Left colon (tissue), 2 donors: ENCODE measurements at places on chromosomes 11 and 22. TPM values are rescaled to one million over a fixed set of nuclear protein-coding genes. Genes with fewer than 3 reads are reported as not detected.

- no peak for DNase-seq
These were observed 46.3 kb downstream of the ACAT1 start for GRCh38 chr11:108167624-108168023.

- DNase-seq, result peak; percentile 12
These were observed 4.8 kb upstream of the TRABD start for GRCh38 chr22:50180727-50181521.

GRCh38 chr11:86210898-86211297 lies 33.7 kb upstream of the EED start:
- no peak for DNase-seq

DNA sequence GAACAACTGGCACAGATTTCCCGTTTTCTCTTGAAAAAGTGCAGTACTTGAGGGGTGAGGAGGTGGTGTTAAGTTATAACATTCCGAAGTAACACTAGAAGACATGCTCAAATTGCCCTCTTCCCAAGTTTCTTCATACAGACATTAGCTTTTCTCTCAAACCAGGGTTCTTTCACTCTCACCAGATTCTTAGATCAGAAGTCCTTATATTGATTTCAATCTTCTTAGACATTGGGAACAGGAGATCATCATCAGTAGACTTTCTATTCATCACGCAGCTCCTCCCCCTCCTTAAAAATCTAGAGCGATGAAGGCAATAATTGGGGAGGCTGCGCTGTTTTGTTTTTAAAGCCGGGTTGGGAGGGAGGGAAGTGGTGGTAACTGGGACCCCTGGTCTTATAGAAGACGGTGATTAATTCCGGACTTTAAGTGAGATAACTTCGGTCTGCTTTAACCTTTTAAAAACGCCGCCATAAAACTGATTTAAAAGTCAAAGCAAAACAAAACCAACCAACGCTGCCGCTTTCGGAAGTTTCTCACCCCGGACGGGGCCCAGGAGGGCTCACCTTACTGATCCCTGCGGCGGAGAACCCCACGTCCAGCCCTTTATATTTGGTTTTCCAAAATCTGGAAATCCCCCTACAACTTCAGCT lies 665 bp downstream of the USP28 start:
- no peak for DNase-seq

DNA sequence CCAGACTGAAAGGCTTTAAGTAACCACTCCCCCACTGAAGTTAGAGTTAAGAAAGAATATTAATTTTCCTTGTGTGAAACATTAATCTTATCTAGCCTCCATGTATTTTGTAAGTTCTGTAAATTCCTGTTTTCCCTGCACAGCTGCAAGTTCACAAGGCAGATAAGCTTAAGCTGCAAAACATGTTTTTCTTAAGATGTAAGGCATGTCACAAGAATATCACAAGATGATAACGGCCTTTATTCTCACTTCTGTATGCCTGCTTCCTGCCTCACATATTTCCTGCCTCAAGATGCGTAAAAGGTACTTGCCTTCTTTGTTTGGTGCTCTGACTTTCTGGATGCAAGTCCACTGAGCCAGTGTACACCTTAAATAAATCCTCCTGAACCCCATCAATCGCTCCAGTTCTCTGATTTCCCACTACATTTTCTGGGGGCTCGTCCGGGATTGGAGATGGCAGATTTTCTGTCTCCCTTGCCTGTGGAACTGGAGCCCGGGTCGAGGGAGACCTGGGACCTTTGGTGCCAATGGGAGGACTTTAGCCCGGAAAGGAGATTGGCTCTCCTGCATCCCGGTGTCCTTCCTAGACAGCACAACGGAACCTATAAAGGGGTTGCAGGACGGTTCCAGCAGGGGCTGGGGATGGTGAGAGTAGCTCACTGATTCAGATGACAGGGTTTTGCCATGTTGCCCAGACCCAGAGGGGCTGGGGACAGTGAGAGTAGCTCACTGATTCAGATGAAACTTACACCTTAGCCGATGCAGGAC lies 30.2 kb downstream of the PPARA start:
- DNase-seq, result no peak

GRCh38 chr11:126823274-126823673 lies 177.3 kb downstream of the KIRREL3 start:
- DNase-seq, result no peak

DNA sequence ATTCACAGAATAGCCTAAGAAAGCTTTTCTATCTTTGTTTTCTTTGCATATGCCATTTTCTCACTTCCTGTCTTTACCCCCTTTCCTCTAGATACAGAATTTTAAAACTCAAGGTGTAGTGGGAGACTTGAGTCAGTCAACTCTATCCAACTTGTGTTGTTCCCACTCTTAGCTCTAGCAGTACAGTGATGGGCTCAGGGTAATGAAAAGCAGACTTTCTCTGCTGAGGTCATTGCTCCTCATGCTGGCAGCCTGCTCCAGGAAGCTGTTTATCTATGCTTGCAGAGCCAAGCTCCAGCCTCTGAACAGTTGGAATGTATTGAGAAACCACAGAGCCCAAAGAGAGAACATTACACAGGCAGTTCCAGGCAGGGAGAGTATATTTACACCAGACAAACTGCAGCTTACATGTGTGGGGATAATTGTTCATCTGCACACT lies 68.1 kb downstream of the CSTPP1 start:
- peak; percentile 58 for DNase-seq

Gene CASP5
- 31.1 TPM for total RNA-seq

Gene KCNK4
- not detected for total RNA-seq
